ENCODE measurements at places on chromosomes 12 and 14.

DNA sequence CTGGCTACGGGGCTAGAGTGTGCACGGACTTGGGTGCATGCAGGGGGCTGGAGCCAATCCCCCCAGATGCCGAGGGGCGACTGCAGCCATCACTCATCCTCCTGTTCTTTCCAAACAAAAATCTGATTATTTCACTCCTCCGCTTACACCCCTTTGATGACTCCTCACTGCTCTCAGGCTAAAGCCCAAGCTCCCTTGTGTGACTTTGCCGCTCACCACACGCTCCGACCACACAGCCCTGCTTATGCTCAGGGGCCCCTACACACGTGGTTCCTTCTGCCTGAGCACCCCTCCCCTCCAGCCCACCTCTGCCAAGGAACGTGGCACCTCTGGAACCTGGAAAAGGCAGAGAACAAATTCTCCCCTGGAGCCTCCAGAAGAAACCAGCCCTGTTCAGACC, 13.7 kb downstream of the CHFR start:
- no peak for DNase-seq

DNA sequence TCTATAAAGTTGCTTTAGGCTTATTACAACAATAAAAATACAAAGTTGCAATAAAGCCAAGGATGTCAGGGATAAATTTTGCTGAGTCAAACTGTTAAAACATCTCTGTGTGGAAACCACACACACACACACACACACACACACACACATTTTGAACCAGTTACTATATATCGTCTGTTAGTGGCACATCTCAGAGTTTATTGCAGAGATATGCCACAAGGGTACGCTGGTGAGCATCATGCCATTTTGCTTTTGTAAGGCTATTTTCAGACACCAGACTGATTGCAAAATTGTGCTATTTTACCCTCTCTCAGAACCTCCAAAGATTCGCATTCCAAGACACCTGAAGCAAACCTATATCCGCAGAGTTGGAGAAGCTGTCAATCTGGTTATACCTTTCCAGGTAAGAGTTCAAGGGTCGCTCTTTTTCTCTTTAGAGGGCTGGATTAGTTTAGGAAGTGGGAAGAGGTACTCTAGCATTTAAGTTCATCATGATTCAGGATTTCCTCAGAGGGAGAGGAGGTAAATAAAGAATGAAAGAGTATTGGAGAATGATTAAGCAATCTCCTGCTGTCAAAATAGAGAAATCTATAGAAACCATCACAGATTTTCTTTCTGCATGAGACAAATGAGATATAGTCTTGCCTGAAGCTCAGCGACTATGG, 27.3 kb upstream of the CHPT1 start:
- DNase-seq: peak; percentile 54

- DNase-seq: no peak
Measured at GRCh38 chr12:95802482-95803270, 12.1 kb upstream of the NTN4 start.

DNA sequence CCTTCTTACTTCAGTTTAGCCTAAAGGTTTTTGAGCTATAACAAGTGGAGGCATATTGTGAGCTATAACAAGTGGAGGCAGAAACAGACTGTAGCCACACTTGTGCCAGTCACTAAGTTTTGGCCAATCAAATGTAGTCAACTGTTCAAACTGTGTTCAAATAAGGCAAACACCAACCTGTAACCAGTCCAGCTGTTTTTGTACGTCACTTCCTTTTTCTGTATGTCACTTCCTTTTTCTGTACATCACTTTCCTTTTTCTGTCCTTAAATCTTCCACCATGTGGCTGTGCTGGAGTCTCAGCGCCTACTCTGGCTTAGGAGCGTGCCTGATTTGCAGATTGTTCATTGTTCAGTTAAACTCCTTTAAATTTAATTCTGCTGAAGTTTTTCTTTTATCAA, 79.7 kb downstream of the FUT8 start:
- DNase-seq: no peak

DNA sequence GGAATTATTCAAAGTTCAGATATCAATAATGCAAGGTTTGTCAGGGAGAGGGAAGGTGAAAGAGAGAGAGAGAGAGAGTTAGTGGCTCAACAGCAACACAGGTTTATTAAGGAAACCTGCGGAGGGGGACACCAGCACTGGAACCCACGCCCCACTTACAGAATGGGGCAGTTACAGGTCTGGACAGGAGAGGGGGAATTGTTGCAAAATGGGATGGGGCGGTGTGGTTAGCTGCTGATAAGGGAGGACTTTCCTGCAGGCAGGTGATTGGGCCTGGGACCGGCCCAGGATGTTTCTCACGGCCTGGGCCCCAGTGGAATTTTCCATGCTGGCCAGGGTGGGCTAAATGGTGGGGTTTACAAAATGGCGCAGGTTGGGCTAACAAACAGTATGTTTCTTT, 278.2 kb upstream of the SLC16A7 start:
- DNase-seq: no peak

All from CD4-positive, alpha-beta T cell treated with Interleukin-17A for 4 hours (primary cell).